Body of pancreas (tissue), 4 donors: ENCODE measurements at places on chromosomes 4 and X.

DNA sequence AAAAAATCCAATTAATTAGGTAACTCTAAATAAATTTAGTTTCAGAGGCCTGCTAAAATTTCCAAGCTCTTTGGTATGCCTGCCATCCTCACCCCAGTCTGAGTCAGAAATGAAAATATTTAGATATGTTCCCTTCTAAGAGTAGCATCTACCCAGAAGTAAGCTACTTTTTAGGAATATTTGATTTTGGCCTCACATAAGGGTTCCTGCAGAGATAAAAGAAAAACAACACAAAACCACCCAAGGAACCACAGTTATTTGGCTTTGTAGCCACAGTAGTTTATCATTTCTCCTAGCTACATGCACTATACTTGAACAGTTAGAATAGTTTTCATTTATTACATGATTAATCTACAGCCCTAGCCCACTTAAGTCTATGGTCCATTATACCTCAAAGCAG is 192.6 kb upstream of the FAM241A start:
- no peak for DNase-seq

GRCh38 chr4:89906316-89906715 is 11.7 kb downstream of the MMRN1 start:
- DNase-seq: no peak

GRCh38 chrX:13579661-13580060 is 10.3 kb downstream of the EGFL6 start:
- DNase-seq: no peak

DNA sequence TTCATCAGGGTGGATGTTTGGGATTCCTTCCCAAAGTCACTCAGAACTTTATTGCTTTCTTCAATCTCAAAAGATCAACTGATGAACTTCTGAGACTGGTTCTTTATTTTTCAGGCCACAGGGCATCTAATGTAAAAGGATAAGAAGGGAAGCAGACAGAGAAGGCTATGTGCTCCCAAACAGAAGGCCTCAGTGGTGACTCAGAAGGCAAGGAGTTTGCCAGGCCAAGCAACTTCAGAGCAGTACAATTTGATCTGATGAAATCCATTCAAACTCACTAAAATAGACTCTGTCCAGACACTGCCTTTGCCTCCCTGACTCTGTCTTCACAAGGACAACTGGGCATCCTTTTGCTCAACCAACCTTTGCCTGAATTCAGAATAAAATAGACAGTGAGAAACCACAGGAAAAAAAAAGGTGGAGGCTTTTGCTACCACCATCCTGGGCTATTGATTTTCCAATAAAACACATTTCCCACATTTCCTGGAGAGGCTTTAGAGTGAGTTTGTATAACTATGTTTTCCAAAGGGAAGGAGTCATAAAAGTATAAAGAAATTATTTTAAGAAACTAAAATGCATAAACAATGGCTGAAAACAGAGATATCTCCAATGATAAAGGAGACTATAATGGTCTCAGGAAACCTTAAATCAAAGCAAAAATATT is 55.2 kb downstream of the ARHGEF6 start:
- no peak for DNase-seq

GRCh38 chr4:1002131-1002630 is 9.0 kb upstream of the SLC26A1 start:
- peak; percentile 78 for DNase-seq

DNA sequence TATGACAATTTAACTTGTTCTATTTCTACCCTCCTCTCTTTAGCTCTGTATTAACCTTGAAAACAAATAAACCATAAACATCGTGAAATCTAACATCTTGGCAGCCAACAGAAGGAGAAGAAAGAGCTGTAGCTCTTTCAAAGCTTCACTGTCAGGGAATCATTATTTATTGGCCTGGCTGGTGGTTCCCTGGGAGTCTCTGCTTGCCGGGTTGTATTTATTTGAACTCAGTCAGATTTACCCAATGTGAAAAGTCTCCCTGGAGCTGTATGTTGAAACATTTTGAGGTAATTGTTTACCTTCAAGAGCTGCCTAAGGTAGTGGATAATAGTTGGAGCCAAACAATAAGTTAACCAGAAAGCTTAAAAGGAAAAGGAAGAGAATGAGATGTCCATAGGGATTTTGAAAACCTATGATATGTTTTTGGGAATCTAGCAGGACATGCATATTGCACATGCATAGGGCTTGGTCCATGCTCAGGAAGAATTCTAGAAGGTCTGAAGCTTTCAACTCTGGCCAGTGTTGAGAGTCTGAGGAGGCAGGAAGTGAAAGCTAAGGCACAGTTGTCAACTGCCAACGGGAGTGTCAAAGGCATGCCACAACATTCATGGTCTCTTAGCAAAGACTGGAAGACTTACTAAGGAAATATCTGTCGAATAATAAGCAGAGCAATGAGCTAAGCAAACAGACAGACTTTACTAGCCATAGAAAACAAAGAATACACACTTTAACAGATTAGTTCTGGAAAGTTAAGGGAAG is 621.6 kb downstream of the PCDH7 start:
- DNase-seq: no peak

GRCh38 chrX:32293962-32294700 is 917.2 kb downstream of the DMD start:
- no peak for DNase-seq

DNA sequence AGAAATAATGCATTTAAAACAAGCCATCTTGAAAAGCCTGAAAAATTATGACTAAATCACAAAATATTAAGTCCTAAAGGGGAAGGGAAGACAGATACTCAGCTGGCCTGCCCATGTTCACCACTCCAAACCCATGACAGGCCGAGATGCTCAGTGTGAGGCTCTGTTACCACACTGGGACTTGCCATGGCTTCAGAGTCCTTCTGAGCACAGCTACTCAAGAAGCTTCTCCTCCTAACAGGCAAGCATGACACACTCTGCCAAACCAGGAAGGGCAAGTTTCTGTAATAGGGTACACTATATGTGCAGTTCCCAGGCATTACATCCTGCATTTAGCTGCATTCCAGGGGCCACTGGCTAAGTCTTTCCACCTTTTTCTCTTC is 34.0 kb upstream of the CYBB start:
- DNase-seq: no peak

- DNase-seq: no peak
Observed at GRCh38 chr4:168028568-168028967, 63.8 kb upstream of the ANXA10 start.

- DNase-seq: no peak
Observed at GRCh38 chr4:41072021-41072777, 142.1 kb downstream of the APBB2 start.

DNA sequence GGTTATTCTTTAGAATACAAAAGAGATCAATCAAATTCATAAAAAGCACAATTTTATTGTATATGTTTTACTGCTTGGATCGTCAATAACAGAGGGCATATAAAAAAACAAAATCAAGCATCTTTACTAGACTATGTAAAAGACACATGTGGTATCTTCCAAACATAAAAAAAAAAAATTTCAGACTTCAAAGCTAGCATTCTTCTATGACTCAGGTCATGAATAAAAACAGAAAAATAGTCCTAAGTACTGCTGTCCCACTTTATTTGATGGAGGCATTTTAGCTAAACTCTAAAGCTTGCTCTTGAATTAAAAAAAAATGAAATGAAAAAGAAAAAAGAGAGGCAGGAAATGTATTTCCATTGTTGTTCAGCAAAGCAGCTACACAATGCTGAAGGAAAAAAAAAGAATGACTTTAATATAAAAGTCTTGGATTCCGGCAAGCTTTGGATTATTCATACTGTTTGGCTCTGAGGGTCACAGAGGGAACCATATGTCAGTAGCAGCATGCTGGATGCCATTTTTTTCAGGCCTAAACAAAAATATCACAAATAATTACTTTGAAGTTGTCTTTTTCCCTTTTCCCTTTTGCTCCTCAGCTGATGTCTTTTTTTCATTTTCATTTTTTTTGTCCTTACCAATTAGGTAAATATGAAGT is 249.1 kb upstream of the DIAPH2 start:
- no peak for DNase-seq

DNA sequence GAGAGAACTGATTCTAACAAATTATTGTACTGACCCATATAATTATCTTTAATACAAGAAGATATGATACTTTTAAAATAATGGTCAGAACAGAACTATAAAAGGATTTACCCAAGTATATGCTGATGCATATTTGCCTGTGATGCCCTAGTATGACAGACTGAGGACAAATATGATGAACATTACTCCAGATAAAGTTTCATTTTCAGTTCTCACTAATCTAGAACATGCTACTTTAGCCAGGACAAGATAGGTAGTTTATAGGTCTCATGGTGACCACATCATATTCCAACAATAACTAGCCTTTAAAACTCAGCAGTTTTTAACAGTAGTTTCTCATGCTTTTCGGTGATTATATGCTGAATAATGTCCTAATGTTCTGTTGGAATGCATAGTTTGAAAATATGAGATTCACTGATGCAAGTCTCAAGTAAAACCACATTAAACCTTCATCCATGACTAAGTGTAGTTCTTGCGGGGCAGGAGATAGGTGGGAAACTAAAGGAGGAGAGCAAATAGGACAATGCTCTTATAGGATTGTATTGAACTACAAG is 295.2 kb upstream of the AGA start:
- no peak for DNase-seq

DNA sequence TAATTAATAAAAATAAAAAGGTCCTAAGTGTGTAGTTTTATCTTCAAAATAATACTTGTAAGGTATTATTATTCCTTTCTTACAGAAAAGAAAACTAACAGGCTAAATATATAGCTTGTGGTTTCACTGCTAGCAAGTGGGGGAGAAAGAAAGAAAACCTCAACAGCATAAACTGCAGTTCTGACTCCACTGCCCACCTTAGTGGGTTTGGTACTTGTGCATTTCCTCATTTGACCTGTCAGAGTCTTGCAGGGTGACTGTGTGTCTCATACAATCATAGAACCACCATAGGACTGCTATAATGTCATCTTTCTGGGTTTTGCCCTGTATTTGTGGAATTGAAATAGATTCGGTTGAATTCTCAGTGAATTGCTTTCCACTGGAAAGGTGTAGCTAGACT is 94.7 kb upstream of the PUDP start:
- no peak for DNase-seq

DNA sequence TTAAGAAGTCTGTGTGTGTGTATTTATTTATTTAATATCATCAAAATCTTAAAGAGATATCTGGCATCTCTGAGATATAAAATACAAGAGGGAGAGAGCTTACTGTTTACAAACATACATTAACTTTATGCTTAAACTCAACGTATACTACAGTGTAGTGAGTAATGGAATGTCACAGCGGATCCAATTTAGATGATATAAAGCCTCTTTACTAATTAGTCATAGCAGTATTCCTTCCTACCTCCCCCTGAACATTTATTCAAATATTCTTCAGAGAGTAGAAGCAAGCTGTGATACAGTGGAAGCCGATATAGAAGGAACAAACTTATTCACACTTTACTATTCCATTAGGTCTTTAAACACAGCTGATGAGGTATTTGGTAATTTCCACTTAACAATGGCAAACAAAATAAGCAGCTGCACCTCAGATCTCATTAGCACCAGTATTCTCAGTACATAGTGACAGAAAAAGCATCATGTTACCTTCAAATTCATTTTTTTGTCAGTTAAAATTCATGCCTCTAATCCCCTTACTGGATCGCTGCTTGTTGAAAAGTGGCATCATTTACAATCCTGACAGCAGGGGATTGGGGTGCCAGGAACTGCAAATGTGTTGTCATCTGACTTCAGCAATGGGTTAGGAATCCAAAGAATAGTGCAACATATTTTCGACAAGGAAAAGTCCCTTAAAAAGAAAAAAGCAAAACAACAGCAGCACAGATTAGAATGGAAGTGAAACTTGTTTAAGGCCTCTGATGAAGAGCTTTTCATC is 658.7 kb upstream of the EPHA5 start:
- DNase-seq: no peak

GRCh38 chrX:130984782-130985181 is 73.4 kb upstream of the ARHGAP36 start:
- DNase-seq: no peak

- no peak for DNase-seq
Observed at GRCh38 chrX:150074175-150074574, 135.9 kb upstream of the EOLA2 start.

GRCh38 chrX:13898083-13898482 is 81.2 kb upstream of the GPM6B start:
- no peak for DNase-seq

- no peak for DNase-seq
Observed at GRCh38 chr4:73683033-73683432, 57.3 kb upstream of the CXCL8 start.

DNA sequence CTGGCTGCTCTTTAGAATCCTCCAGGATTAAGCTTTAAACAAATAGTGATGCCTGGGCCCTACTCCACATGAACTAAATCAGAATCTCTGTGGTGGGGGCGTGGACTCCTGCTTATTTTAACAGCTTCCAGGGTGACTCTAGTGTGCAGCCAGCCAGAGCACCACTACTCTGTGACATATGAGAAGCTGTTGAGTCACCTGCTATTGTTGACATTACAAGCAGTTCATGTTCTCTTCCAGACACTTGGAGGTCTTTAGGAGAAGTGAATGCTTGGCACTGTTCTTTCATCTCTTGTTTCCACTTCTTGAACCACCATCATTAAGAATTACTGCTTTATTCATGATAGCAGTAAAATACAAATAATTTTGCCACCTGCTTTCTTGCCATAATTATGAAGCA is 426 bp upstream of the C4orf51 start:
- DNase-seq: peak; percentile 58

GRCh38 chr4:154067786-154068185 is 278.9 kb upstream of the SFRP2 start:
- no peak for DNase-seq

GRCh38 chrX:13001961-13002671 is 27.2 kb downstream of the TMSB4X start:
- DNase-seq: no peak

- DNase-seq: no peak
Observed at GRCh38 chrX:41373989-41374606, 40.1 kb downstream of the DDX3X start.

- DNase-seq: no peak
Observed at GRCh38 chrX:125003746-125004446, 315.8 kb upstream of the TEX13C start.

- DNase-seq: peak; percentile 57
Observed at GRCh38 chr4:184287697-184288255, 70.1 kb upstream of the ENPP6 start.

- DNase-seq: peak; percentile 61
Observed at GRCh38 chr4:78058591-78059523, 1.7 kb downstream of the FRAS1 start.

- DNase-seq: peak; percentile 59
Observed at GRCh38 chrX:103585411-103586313, at the start of gene TCEAL4. Gene TCEAL4 (plus strand): TSS chrX:103585515. CDS start chrX:103586676, 1,161 bp downstream.

DNA sequence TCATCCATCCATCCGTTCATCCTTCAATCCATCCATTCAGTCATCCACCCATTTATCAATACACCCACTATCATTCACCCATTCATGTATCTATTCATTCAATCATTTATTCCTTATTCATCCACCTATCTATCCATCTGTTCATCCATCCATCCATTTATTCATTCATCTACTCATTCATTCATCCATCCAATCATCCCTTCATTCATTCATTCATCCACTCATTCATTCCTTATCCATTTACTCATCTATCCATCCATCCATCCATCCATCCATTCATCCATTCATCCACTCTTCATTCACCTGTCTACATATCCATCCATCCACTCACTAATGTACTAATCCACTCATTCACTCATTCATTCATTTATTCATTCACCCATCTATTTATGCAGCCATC is 9.5 kb downstream of the P2RY8 start:
- no peak for DNase-seq

GRCh38 chrX:41055740-41056139 is 29.5 kb upstream of the USP9X start:
- DNase-seq: no peak
